ENCODE measurements at places on chromosomes 7 and 10.

- no peak for DNase-seq
Observed at GRCh38 chr10:98242823-98243222, 25.2 kb downstream of the LOXL4 start.

GRCh38 chr7:155405399-155406318, 52.3 kb upstream of the EN2 start:
- no peak for DNase-seq

DNA sequence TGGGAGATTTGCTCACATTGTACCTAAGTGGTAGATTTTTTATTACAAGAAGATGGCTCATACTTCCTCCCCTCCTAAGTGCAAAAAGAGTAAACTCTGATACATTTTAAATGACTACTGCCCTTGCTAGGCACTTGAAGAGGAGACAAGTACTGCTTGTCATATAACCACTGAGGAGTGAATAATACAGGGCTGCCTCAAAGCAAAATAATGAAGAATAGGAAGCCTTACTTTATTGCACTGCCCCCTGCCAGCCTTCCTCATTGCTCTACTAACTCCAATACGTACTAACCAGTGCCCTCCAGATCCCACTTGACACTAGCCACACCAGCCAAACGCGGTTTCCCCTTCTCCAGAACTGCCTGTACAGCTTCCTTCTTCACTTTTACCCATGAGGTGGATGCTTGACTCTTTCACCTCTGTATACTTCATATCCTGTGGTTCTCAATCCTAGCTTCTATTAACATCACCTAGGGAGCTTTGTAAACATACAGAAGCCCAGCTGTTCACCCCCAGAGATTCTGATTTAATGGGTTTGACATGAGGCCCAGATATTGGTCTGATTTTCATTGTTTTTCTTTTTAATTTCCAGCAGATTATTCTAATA, 11.7 kb upstream of the MTERF1 start:
- DNase-seq = no peak

- no peak for DNase-seq
Observed at GRCh38 chr7:87420173-87420572, 55.3 kb downstream of the ABCB4 start.

DNA sequence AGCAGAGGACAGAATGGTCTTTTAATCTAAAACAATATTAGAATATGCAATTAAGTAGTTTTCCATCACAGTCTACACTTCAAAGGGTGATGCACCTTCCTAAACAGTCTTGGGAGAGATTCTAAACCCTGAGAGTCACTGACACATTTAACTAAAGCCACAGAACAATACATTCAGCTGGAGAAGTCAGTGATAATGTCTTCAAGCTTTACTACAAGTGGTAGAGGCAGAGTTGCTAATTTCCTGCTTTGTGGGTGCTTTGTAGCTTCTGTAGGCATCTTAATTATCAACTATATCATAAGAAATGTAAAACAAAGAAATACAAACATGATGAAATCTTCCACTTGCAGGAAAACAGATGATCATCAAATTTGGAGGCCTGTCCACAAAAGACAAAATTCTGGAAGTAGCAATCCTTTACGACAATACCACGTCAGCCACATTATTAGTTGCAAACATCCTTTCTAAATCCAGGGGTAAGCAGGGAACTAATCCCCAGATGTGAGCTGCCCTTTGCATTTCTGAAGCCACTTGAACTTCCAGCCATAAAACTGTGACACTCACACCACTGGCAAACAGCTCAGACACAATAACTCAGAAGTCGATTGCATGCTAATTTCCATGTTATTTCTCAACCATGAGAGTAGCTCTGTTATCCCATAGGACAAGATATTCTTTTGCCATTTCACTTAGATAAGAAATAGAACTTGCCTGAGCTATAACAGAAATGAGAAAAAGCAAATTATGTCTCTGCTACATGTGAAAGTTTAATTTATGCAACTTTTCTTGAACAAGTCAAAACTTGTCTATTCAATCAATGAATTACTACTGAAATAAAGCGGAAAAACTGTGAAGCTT, 212.2 kb downstream of the FAM107B start:
- DNase-seq = no peak

Measured in H54 (cell line).